Lung microvascular endothelial cell (primary cell): ENCODE measurements at places on chromosomes 6 and 20. TPM values are rescaled to one million over a fixed set of nuclear protein-coding genes. Genes with fewer than 3 reads are reported as not detected.

Gene CEP57L1
- total RNA-seq, result 11.1 and 12.9 TPM in 2 replicates

Gene OR2J3
- total RNA-seq, result not detected in 2 replicates

DNA sequence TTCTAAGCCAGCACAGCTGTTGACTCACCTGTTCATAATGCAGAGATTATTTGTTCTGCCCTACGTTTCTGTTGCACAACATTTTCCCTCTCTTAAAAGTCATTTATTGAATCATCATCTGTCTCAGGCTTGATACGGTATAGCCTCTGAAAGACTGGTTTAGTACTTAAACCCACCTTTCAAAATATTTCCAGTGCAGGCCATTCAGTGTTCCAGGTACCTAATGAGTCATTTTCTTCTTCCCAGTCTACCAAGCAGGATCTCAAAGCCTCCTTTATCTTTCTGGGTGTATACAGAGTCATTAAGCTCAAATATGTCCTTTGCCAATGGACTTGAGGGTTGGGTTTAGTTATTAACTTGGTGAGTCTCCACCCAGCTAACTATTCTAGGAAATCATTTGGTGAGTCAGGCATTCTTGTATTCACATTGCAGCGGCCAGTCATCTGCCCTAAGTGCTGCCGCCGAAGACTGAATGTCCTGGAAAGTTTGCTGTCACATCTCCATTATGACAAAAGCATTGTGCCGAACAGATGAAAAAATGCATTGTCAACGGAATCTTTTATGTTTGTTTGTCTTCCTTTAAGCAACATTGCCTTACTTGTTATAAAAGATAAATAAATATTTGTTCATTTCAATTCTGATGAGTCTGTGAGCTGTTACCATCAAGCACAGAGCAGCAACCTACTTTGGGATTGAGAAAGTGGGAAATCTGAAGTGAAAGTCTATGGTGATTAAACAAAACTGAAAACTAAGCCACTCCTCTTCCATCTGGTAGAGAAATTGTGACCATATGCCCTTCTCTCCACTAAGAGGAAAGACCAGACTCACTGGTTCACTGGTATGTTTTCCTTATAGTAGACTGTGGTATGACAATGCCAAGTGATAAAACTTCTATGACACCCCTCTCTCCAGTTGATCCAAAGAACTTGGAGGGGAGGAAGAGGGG, 14.3 kb upstream of the FAM135A start:
- DNase-seq, result peak; percentile 44

DNA sequence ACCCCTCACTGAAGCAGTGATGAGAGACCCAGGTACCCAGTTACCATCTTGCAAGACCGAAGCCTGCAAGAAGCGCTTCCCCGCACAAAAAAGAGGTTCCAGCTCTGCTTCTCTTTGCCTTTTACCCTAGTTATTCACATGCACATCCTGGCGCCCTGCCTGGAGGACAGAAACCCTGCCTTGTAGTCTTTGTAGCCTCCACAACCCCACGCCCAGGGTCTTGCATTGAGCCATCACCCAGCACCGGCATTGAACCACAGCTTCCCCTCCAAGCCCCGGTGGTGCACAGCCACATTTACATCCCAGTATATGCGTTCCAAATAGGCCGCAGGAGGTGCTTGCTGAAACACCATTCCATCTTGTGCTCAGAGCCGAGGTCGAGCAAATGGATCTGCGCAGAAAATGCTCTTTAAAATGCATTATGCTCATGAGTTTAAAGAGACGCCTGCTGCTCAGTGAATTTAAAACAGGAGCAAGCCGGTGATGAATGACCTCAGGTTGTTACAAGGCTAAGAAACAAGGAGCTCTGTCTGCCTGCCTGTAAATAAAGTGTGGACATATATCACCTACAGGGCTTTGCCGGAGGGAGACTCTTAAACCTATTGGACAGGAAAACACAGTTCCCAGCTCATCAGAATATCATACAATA, 61.7 kb downstream of the GNAS-AS1 start:
- no peak for DNase-seq
